ENCODE measurements at places on chromosomes 5 and 9.

DNA sequence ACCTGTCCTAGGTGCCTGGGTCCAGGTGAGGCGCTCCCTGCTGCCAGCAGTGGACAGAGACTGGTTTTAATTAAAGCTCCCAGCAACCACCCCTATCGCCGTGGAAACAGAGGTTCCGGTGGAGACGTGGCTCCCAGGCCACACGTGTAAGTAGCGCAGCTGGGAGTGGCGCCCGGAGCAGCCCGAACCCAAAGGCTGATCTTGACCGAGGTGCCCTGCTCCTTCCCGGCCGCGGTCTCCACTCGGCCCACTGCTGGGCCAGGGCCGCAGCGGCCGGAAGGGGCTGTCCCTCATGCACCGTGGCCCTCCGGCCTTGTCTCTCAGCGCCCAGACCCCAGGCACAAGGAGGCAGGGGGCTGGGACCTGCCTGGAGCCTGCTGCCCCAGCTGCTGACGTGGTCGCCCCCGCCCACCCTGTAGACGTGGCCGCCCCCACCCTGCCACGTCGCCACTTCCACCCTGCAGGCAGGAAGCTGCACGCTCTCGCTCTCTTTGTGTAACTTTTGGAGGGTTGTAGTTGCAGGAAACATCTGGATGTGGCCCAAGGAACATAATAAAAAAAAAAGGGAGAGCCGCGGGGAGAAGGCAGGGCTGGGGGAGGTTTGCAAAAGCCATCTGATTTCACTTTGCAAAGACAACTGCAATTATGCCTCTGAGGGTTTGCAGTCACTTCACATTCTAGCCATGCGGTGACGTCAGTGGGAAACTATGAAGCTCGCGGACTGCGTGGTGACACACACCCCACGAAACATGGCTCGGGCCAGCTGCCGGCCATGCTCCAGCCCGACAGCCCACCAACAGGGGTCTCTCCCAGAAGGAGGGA, 129.9 kb downstream of the RXRA start:
- DNase-seq, result peak; percentile 94

DNA sequence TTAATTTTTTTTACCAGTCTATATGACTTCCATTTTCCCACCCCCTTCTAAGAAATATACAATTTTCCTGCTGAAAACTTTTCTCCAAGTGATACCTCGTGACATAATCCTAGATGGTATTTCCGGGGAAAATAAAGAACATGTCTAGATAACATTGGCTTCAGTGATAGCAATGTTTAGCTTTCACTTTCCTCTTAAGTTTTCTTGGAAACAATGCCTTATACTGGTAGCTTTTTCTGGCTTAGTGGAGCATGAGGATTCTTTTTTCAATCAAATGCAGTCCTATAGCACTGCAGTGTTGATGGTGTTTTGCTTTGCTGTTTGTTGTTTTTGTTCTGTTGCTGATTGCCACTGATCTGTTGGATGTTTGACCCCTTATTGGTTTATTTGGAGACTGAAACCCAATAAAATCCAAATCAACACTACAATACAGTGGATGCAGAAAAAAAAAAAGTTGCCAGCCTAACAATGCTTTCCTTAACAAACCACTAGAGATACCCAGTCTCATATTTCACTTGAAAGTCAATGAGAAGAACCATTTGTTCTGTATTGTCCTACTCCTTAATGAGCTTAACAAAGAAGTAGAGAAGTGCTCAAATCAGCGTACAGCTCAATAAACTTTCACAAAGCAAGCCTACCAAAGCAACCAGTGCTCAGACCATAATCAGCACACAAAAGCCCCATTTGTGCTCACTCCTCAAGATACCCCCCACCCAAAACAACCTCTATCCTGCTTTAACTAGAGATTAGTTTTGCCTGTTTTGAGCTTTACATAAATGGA, 74.2 kb upstream of the GRAMD2B start:
- no peak for DNase-seq

GRCh38 chr5:45335978-45336377, 360.2 kb downstream of the HCN1 start:
- no peak for DNase-seq

DNA sequence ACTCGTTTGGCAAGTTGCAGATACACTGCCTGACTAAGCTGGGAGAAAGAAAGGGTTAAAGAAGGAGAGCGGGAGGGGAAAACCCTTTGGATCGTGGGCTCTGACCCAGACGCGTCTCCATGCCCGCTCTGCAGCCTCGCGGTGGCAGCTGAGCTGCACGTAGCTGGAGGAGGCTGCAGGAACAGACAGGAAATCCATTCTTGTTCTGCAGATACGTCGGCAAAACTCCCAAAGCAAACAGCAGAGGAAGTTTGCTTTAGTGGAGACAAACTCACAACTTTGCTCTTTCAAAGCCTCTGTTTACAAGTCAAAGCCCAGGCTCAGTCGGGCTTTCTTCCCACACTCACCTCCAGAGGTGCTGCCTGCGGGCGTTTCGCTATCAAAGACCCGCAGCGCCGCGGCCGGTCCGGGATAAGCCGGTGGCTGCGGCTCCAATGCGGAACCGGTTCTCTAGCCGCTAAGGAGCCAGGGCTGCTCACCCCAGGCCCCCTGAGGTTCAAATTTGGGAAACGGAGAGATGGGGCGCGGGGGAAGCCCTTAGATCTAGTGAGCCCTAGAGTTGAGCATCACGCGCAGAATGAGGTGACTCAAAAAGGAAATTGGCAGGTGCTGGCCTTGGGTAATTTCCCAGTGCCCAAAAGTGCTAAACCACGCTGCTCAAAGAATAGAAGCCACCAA, 60.7 kb downstream of the MAT2B start:
- no peak for DNase-seq

GRCh38 chr5:7395947-7396712, at the start of gene ADCY2:
ADCY2 (plus strand) TSS chr5:7396138; CDS start chr5:7396297, 159 bp downstream.
- no peak for DNase-seq

- DNase-seq, result no peak
Measured at GRCh38 chr9:137000177-137000930, 4.0 kb upstream of the CLIC3 start.

DNA sequence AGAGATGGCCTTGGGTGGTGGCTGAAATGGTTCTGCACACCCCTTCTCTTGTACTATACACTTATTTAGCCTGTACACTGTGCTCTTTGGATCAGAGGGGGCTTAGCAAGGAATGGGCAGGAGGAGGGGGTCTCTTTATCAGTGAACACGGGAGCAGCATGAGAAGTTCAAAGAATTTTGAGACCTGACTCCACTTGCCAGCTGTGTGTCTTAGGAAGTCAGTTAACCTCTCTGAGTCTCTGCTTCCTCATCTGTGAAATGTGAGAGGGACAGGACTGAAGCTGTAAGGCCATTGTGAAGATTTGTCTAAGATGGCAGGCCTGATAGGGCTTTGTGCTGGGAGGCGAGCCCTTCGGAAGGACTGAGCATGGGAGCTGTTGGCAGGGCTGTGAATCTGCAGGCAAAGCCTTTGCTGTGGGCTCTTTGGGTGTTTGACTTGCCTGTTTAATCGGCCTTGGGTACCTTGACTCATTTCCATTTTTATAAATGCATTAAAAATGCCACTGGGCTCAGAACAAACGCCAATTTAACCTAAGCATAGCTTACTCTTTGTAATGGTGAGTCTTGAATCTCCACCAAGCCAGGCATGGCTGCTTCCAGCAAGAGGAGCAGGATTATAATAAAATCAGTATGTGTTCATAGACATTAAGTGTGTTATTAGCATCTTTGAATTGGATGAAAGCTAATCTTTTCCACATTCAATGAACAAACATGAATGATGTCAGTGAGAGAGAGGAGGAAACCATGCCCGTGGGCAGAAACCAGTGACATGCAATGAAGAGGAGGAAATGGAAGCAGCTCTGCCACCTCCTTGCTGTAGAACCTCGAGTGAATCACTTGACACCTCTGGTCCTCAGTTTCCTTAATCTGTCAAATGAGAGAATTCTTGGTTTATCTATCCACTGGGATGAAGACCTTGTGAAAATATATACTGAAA, 89.4 kb downstream of the MACROH2A1 start:
- no peak for DNase-seq

- DNase-seq, result no peak
Measured at GRCh38 chr9:79598562-79599345, 27.0 kb downstream of the TLE4 start.

DNA sequence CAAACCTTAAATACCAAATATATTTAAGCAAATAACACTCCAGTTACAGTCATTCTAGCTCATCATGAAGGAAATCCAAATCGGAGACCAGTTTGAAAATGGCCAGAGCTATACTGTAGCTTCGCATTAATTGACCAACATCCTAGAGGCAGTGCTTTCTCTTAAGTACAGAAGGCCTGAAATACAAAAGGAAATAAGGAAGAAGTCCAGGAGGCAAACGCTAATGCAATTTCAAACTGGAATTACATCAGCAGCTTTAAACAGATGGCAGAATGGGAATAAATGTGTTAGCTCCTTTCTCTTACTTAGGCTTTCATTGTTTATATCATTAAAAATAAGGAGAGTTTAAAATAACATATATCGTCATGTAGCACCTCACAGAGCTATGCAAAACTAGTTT, 197.0 kb downstream of the SEC61B start:
- DNase-seq, result no peak

DNA sequence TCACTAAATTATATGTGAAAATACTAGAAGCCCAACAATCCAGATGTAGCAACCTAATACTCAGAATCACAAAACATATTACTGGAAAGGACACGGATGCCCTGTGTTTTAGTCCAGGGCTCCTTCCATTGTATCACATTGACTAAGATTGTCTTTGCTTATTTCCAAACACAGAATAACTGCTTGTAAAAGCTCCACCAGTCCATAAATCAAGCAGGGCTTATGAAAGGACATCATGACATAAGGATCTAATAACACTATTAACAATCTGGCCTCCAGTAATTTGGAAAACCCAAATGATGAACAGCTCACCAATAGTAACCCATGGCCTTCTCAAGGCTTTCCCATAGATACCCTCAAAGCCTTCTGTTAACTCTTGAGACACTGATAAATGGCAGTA, 39.8 kb downstream of the WDR41 start:
- no peak for DNase-seq

- DNase-seq, result no peak
Measured at GRCh38 chr5:32721626-32722025, 10.5 kb downstream of the NPR3 start.

DNA sequence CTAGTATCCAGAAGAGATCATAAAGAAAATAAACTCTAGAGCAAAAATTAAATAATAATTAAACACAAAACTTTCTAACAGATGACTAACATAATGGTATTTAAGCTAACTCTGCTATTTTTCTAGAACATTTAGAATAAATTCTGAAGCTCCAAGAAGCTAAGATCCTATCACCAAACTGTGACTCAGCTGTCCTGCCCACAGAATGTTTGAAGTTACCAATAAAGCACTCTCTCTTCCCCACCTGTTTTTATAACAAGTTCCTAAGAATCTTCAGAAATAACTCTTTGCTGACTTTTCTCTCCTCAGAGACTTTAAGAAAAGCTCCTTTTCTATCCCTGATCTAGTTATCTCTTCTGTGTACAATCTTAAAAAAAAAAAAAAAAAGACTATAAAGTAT, 6.0 kb upstream of the EFNA5 start:
- no peak for DNase-seq

DNA sequence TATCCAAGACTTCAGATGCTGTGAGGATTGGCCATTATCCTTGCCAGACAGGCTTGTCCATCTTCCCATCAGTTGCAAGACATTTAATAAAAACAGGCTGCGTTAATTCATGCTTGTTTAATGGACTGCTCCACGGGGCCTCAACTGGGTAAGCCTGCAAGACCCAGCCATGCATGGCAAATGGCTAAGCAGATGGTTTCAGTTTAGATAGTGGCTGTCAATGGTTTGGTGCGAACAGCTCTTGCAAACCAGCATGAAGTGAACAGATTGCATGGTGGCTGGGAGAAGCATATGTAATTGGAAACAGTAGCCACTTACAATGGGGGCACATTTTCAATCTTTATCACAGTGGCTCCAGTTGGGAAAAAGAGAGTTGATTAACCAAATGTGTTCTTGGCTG, 628.2 kb upstream of the KLF4 start:
- no peak for DNase-seq

- DNase-seq, result no peak
Measured at GRCh38 chr5:120852222-120852860, 388.2 kb downstream of the PRR16 start.

DNA sequence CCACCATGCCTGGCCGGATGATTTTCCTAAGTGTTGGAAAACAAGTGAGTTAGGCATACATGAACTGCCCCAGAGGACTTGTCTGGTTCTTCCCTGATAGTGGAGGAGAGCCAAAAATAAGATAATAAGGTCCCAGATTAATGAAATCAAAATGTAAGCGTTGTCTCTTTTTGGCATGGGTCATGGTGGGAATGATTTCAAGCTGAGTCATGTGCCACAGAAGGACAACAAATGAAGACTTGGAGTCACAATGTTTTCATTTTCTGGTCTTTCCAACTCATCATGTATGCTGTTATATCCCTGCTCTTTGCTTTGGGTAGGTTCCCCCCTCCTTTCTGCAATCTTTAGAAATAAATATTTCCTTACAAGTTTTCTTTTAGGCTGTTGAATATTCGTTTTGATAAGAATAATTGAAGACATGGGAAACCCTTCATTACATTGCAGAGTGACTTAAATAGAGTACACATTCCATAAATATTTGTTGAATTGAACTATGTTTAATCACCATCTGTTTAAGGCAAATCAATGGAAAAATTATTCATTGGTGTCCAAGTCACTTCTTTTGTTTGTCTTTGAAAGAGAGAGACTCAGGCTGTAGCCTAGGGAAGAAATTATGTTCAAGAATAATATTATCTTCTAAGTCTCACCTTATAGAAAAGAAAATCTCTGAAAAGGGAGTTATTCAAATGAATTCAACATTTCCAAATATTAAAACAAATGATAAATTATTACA, 196.3 kb downstream of the CSNK1G3 start:
- DNase-seq, result peak; percentile 78

DNA sequence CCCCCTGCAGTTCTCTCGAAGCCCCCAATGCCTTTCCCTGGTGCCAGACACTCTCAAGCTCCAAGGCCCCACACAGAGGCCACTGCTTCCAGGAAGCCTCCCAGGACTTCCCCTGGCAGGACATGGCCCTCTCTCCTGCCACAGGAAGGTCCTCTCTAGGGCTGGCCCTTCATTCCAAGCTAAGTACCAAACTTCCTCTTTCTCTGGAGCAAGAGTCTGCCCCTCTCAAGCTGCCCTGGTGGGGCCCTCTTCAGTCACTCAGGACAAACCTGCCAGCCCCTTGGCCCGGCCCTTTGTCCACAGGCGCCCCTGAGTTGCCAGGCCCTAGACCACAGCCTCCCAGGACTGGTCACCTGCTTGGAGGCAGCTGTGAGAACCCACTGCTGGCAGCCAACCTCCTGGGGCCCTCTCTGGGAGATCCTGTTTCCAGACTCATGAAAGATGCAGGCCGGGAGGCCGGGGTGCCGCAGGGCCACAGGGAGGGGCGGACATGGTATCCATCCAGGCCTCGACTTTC, 6.6 kb downstream of the NINJ1 start:
- no peak for DNase-seq

DNA sequence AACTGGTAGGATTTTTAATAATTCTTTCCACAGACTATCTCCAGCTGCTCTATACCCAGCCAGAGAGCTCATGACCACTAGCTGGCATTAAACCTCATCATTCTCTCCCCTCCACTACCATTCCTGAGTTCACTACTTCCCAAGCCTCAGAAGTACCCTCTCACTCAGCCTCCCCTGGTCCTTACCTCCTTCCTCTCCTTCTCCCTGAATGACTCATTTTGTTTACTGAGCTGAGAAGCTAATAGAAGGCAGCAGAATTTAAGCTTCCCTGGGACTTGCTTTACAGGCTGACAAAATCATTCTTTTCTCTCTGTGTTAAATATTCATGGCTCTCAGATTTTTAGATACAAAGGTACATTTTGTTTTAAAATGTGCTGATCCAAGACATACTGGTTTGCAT, 305.4 kb downstream of the TLR4 start:
- DNase-seq, result no peak

- peak; percentile 90 for DNase-seq
Measured at GRCh38 chr9:21576331-21577189, 94.4 kb upstream of the IFNE start.
